Activated CD4-positive, alpha-beta T cell treated with anti-CD3 and anti-CD28 coated beads, Interleukin-2, amount 10 ng/mL, durations not matched to agents 7 days and 5 days (primary cell): ENCODE measurements at places on chromosomes 1 and 21.

GRCh38 chr1:173823781-173824314 is 625 bp upstream of the DARS2 start:
- DNase-seq = no peak

GRCh38 chr1:223700942-223701637 is 11.2 kb upstream of the CAPN2 start:
- DNase-seq = no peak

- DNase-seq = no peak
Measured at GRCh38 chr1:219299420-219299819, 125.7 kb downstream of the LYPLAL1 start.

GRCh38 chr1:69196071-69196470 is 371.7 kb upstream of the LRRC7 start:
- DNase-seq = no peak

DNA sequence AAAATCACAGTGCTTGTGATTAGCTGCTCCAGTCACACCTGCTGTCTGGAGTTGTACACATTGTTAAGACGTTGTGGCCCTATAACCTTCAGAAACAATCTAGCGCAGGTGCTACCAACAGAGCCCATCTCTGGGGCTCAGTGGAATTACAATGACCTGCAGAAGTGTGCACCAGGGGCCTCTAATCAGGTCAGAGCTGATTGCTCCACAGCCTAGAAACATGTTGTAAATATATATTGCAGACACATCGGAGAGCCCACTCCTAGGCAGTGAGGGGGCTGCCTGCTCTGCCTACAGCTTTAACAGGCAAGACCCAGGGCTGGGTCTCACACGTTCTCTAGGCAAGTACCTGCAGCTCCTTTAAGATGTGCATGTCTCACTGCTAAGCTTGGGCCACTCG is 302.0 kb downstream of the SIPA1L2 start:
- DNase-seq = no peak

DNA sequence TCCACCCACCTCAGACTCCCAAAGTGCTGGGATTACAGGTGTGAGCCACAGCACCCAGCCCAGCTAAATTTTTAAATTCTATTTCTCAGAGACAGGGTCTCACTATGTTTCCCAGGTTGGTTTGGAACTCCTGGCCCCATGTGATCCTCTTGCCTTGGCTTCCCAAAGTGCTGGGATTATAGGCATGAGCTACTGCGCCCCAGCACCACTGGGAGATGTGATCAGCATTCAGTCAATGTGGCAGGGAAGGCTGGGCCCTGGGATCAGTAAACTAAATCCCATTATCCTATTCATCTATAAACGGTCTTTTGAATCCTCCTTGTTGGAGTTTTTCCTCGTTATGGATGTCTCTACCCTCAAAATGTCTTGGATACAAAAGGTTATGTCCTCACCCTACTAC is 113.5 kb downstream of the PGBD5 start:
- no peak for DNase-seq

GRCh38 chr21:30880914-30881313 is 466 bp downstream of the KRTAP11-1 start:
- no peak for DNase-seq

- DNase-seq = no peak
Measured at GRCh38 chr1:17731460-17731859, 23.7 kb upstream of the ACTL8 start.

DNA sequence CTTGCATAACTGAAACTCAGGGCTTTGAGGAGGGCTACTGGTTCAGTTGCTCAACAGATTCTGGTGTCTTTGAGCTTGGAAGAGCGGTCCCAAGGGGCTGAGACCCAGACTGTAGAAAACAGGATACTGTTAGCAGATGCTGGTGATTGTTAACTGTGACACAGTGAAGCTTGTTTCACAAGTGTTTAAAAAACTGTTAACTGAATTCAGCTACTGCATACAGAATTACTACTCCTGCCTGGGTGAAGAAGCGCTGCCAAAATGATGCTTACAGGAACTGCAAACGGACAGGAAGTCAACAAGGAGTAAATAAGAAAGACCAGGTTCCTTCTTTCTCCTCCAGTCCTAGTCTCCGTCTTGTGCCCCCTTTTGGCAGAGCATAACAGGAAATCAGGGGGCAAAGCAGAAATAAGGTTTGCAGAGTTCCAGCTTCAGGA is 195.3 kb upstream of the USP25 start:
- DNase-seq = no peak

DNA sequence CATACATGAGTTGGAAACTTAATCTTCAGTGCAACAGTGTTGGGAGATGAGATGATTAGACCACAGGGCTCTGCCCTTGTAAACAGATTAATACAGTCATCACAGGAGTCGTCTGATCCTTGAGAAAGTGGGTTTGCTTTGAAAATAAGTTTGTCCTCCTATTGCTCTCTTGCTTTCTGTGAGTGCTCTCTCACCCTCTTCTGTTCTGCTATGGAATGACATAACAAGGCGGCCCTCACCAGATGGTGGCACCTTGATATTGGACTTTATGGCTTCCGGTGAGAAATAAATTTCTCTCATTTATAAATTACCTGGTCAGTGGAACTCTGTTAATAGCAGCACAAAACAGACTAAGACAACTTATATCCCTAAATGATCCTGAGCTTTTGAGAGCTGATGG is 353.6 kb downstream of the BRINP3 start:
- DNase-seq = no peak

GRCh38 chr1:156097499-156098178 is 15.4 kb upstream of the MEX3A start:
- no peak for DNase-seq

- peak; percentile 58 for DNase-seq
Measured at GRCh38 chr1:208132287-208132882, 111.8 kb downstream of the PLXNA2 start.
